ENCODE measurements at places on chromosomes 12 and 14.
A peak's percentile ranks its signal among the peaks of the same experiment; 100 is the strongest.

DNA sequence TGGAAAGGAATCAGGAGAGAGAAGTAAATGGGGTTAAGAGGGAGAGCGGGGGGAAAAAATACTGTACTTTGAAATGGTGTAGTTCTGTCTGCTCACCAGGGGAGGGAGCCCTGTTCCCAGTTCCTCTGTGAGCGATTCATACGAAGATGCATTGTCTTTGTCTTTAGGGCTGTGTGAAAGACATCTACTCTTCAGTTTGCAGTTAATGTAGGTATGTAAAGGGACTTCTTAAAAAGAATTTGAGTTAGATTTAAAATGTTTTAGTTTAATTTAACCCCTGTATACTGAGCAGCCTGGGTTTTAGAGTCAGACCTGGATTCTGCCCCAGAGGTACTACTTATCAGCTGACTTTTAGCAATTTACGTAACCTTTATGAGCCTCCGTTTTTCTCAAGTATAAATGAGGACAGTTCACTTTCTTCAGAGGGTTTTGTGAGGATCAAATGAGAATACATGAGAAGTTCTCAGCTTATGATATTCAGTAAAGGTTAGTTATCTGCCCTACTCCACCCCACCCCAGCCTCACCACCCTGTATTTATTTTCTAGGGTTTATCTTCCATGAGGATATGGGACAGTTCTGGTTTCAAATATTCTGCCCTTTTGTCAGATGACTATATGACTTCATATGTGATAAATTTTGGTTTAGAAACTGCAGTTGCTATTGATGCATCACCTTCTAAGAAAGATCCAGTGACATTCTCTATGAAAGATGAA, 82.5 kb upstream of the EVL start:
- DNase-seq: peak; percentile 73

DNA sequence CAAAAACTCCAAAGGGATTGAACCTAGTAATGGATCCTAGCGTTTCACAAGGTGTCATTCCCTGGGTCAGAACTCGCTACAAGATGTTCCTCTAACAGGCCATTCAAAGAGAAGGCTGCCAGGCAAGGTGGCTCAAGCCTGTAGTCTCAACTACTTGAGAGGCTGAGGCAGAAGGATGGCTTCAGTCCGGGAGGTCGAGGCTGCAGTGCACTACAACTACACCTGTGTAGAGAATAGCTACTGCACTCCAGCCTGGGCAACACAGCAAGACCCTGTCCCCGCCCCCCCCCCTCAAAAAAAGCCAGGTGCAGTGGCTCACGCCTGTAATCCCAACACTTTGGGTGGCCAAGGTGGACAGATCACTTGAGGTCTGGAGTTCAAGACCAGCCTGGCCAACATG, 14.4 kb downstream of the PPTC7 start:
- no peak for DNase-seq

- DNase-seq: no peak
Observed at GRCh38 chr12:72612171-72612570, 340.0 kb downstream of the TRHDE start.

DNA sequence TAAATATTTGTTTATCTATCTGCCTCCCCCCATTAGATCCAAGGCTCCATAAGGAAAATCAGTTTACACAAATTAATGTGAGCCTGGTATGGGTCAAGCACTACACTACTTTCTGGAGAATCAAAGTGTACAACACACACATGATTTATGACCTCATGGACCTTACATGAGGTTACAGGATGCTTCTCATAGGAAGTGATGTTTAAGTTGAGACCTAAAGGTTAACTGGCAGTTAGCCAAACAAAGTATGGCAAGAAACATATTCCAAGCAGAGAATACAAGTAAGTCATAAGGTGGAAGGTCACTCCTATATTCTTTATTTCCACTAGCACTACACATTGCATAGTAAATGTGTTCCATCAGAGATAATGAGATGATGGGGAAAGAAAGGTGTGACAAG, 39.2 kb downstream of the OSBPL8 start:
- no peak for DNase-seq

- peak; percentile 12 for DNase-seq
Observed at GRCh38 chr14:61174441-61174891, 106.7 kb downstream of the TMEM30B start.

DNA sequence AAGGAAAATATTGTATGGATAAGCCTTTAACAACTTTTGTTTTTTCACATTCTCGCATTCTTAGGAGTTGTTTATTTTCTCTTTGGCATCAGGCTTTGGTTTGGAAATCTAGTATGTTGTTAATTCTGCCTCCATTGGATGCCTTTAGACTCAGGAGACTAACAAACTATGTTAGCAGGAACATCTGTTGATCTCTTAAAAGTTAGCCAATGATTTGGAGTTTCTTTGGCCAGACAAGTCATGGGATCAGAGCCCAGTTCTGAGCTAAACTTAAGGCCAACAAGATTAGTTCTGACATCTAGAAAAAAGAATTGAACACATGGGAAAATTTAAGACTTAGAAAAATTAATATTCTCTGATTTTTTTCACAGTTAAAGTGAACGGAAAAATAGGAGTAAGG, 35.3 kb upstream of the STRAP start:
- DNase-seq: no peak

All from activated CD4-positive, alpha-beta memory T cell treated with anti-CD3 and anti-CD28 coated beads for 36 hours (primary cell).